Left ventricle myocardium inferior (tissue), 1 donor: ENCODE measurements at places on chromosomes 16 and 17.

DNA sequence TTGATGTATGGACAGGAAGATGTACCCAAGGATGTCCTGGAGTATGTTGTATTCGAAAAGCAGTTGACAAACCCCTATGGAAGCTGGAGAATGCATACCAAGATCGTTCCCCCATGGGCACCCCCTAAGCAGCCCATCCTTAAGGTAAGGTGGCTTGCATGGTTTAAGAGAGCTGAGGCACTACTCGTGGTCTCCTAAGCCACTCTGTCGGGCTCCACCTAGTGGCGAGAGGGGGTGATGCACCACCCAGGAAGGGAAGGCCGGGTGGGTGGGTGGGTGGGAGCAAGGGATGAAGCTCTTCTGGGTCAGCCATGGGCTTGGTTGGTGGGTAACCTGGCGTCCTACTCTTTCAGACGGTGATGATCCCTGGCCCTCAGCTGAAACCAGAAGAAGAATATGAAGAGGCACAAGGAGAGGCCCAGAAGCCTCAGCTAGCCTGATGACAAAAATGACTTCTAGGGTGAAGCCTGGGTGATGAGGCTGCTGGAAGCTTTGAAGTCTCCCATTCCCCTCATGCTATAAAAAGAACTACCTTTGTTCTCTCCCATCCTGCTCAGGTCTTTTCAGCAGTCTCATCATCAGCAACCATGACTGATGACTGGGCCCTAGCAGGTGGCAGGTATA lies 21.5 kb downstream of the GPR179 start:
- peak; percentile 54 for DNase-seq

DNA sequence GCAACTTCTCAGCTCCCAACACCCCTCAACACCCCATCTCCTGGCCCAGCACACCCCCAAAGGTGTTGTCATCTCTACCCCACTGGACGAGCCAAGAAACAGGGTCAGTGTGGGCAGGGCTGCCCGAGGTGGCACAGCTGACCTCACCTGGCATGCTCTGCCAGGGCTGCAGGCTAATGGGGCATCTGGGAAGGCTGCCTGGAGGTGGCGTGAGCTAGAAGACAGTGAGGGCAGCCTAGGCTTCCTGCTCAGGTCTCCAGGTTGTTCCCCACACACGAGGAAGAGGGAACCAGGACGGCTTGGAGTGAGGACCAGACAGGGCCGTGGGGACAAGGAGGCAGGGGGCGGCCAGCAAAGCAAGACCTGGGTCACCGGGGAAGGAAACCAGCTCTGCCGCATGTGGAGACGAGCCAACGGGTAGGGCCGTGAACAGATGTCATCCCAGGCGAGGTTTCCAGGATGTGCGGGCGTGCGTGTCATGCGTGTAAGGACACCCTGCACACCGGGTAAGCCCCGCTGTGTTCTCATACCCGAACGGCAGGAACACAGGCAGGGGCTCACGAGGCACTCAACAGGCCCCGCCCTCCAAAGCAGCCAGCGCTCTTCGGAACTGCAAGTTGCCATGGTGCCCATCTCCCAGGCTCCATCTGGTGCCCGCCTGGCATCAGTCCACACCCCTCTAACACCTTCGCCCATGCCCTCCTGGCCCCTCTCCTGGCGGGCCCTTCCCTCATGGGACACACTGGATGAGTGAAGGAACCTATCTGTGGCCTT lies 29.6 kb upstream of the PVALEF start:
- no peak for DNase-seq

DNA sequence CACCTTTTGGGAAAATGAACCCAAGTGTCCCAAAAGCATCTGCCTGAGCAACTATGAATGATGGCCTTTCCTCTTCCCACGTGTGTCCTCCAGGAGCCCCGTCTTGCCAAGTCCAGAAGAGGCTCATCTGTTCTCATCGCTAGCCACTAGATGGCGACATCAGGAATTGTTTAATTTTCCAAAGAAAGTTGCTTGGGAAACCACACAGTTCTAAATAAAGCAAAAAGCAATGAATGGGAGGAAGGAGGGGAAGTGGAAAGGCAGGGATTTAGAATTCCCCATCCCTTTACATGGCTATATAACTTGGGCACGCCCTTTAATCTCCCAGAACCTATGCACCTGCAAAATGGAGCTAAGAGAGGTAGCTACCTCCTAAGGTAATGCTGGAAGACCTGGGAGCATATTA lies 9.0 kb upstream of the CDH5 start:
- no peak for DNase-seq

- DNase-seq = peak; percentile 46
Measured at GRCh38 chr17:859061-859823, 77.1 kb downstream of the MRM3 start.

DNA sequence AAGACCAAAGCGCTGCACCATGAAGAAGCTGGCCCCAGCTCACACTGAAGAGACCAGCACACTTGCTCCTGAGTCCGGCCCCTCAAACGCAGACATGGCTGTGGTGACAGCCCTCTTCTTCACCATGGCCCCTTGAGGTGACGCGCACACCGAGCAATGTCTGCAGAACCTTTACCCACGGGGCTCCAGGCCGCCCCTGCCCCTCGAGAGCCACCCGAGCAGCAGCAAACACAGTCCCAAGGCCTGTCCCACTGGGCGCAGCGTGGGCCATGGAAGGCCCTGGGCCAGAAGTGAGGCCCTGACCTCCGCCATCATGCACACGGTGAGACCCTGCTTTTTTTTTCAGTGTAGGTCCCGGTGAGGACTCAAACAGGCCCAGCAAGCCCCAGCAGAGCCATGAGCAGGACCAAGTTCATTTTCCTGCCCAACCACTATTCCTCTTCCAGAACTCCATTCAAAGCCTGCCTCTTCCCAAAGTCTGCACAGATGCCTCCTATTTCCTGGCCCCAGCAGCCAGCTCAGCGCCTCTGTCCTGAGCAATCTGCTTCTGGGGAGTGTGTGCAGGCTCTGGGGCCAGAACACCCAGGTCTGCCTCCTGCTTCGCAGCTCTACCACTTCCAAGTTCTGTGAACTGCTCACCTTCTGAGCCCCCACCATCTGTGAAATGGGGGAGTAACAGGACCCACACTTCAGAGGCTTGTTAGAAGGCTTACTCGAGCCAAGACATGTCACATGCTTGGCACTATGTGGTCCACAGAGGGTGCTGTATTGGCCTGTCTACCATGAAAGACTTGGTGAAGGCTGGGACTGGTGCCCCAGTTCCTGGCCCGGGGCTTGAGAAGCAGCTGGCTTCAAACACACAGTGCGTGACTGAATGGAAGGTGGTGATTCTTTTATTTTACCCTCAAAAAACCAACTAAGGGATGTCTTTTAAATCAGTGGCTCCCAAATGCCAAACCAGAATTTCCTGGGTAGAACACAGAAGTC lies 35.7 kb upstream of the GSG1L start:
- DNase-seq = no peak

GRCh38 chr16:80981103-80981502 lies 25.6 kb downstream of the CMC2 start:
- no peak for DNase-seq

- DNase-seq = peak; percentile 68
Measured at GRCh38 chr17:73304971-73305812, 6.6 kb downstream of the CDC42EP4 start.

- no peak for DNase-seq
Measured at GRCh38 chr16:49799172-49799571, 56.7 kb downstream of the ZNF423 start.

DNA sequence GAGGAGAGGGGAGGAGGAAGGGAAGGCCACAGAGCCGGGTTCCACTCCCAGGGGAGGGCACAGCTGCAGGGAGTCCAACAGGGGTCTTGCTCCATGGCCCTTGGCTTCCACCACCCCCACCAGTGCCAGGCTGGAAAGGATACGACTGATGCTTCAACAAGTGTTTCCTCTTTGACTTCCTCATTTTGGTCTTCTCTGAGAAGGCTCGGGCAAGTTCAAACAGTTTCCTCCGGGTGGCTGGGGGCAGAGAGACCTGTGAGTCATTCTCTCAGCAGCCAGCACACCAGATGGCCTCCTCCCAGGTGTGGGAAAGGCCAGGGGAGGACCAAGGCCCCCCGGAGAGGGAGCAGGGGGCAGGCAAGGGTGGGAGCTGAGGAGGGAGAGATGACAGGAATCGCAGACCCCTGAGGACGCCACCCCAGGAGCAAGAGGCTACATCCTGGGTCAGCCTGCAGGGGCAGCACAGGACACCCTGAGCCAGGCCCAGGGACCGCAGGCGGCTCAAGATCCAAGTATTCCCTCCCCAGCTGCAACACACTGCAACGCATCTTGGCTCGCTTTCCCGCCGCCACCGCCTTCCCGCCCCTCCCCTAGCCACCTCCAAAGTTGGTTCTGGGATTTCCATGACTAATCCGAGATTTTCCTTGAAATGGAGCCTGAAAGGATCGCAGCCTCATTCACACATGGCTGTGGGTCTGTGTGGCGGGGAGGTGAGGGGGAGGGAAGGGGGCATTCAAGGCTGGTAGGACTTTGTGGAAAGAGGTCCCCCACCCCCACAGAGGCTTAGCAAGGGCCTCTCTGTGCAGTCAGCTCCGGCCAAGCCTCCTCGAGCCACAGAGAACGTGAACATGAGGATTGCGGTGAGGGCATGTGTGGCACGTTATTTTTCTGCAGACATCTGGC lies 18.4 kb upstream of the MRPS23 start:
- DNase-seq = peak; percentile 80

- DNase-seq = peak; percentile 74
Measured at GRCh38 chr17:50626037-50626574, 8.6 kb upstream of the ABCC3 start.

DNA sequence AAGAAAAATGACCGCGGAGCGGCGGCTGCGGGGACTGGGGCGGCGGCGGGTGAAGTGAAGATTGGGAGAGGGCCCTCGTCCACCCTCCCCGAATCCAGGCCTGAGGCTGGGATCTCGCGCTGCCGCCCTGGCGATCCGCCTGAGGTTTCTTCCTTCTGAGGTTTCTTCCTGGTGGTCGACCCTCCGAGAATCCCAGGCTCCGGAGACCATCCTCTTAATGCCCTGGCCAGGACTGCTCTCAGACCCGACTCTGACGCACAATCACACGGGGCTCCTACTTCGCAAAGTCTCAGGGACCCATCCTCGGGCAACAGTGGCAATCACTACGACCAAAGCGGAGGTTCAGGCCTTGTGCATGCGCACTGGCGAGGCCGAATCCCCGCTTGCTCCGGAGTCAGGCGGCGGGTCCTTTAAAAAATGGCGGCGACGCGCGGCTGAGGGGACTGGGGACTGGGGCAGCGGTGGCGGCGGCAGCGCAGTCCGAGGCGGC lies 18.0 kb upstream of the KCNJ18 start:
- DNase-seq = no peak

- DNase-seq = no peak
Measured at GRCh38 chr17:47188271-47188875, 722 bp downstream of the CDC27 start.

DNA sequence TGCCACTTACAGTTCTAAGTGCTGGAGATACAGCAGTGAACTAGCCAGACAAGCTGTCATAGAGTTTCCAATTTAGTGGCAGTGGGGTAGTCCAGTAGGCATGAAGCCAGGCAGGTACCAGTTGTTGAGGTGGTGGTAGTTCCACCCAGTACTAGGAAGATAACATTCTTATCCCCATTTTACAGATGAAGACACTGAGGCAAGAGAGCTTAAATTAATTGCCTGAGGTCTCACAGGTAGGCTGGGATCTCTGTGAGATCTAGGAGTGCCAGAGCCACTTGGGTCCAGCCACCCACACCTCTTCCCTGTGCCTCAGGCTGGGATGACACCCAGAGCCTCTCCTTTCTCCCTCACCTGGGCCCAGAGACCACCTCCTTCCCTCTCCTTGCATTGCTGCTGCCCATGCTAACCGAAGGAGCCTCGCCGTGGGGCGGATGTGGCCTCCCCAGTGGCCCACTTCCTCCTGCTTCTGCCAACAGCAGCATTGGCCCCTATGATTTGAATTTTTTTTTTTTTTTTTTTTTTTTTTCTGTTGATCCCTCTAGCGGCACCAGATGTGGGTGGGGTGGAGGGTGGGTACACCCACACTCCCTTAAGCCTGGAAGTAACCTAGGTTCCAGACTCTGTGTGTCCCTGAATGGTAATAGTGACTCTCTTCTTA lies 114.0 kb downstream of the PRKCB start:
- peak; percentile 30 for DNase-seq

DNA sequence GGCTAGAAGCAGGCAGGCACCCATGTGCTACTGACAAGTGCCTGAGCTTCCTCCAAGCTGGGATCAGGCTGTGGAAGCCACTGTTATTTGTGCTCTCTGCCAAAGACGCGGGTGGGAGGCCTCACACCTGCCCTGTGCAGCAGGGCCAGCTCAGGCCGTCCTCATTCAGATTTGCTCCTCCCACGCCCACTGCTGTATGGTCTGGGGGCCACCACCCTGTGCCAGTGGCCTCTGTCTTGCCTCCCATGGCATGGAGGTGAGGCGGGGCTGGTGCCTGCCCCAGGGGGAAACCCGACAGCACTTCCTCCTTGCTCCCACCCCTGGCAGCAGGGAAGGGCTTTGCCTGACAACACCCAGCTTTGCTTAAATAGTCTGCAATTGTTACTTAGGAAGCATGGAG lies 356.5 kb upstream of the CDH8 start:
- DNase-seq = no peak

DNA sequence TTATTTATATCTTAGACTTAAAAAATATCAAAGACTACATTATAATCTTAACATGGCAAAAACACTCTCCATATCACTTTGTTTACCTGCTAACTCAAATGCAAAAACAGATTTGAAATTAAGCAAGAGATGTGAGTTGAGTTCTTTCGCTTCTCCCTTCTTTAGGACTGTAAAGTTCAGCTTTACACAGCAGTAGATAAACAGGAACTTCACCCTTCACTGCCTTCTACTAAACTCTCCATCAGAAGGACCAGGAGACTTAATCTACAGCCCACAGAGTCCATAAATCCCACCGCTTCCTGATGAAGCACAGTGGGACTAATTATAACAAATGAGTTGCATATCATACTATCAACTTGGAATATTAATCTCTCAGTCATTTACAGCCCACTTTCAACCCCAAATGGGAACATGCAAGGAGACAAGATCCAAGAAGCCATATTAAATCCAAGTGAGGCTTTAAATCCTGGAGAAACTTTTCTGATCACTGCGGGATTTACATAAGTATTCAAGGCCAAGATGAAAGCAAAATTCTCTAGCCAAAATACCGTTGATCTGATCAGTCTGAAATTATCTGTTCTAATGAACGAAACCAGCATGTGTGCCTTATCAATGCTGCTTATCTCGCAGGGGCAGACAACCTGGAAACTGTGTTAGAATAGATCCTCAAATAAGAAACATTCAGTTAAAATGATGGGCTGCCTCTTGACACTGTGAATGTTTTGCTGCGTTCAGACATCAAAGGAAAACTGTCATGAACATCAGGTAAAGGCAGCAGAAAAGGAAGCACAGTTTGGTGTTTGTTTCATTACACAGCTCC lies 1.6 kb downstream of the AMFR start:
- DNase-seq = no peak

DNA sequence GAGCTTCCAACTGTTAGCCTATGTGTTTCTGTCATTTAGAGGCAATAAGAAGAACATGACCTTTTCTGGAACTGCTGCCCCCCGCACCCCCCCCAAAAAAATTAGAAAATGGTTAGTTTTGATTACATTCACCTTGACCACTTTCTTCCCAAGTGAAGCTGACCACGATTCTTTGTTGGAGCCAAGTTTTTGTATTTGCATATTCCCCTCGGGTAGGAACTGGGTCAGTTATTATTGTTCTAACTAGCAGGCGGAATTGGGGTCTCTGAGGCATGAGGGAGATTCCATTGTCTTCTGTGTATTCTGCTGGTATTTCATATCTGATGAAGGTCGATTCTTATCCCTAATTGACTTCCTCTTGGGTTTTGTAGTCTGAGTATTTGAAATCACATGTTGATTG lies 231.6 kb downstream of the PRKCA start:
- no peak for DNase-seq

GRCh38 chr16:8677481-8677880 lies 3.1 kb downstream of the ABAT start:
- no peak for DNase-seq
